Thoracic aorta (tissue), 2 donors: ENCODE measurements at places on chromosomes 4 and X.

DNA sequence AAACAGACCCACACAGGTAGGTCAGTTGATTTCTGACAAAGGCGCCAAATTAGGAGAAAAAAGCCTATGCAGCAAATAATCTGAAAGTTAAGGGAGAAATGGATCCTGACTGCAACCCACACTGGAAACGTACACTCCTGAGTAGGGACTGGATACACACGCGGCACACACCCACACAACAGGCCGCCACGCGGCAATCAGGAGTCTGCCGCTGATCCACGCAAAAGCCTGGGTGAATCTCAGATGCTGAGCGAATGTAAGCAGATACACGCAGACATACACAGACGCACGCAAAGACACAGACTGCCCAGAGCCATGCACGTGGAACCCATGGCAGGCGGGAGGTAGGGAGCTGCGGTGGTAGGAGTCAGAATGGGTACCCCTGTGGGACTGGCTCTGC lies 21.7 kb downstream of the LRPAP1 start:
- DNase-seq, result no peak

DNA sequence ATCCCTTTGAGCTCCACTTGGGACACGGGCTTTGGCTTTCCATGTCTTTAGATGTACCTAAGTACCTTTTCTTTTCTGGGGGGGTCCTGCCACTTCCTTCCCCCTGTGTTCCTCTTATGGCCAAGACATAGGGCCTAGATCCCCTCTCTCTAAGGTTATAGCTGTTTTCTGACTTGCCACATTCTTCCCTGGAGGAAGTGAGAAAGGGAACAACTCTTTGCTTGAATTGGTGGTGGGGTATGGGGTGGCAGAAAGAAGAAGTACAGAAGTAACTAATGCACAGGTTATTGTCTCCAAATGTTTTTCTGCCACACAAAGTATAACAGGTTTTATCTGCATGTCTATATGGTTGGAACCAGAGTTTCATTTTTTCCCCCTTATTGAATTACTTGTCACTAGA lies 29.7 kb upstream of the DIPK2B start:
- no peak for DNase-seq

- no peak for DNase-seq
Observed at GRCh38 chr4:153222707-153223426, 18.6 kb downstream of the TRIM2 start.

GRCh38 chr4:123073650-123074049 lies 151.3 kb upstream of the NUDT6 start:
- DNase-seq, result no peak

DNA sequence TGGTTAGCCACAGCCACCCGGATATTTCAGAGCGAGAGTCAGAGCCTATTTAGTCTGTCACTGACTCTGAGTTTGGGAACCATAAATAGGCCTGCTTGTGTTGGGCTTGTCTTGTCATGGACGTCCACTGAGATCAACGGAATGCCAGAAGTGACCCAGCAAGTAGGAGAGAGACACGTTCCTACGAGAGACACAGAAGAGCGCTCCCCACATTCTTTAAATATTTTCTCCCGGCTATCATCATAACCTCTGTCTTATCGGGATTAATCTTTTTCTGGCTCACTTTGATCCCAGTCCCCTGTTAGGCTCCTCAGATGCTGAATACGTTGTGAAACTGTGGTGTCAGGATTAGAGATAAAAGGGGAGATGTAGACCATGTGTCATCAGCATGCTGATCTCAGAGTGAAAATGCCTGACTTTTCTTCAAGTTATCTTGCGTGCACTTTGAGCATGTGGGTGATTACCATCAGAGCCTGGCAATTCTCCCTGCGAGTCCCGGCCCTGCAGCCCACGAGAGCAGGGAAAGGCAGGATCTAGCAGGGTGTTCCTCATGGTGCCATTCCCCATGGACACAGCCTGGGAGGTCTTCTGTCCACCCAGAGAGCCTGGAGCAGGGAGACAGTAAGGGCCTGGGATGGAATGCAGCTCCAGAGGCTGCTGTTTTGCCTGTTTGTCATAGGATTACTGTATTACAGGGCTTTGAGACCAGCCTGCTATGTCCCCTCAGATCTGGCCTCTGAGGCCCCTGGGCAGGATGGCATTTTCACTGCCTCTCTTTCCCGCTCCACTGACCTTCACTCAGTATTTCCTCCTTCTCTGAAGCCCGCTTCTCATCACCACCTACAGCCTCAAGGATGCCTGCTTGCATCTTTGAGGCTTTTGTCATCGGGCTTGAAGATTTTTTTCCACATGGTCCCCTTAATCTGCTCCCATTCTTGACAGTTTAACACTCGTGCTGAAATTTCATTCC lies 2.8 kb upstream of the TENM3 start:
- DNase-seq, result no peak

- no peak for DNase-seq
Observed at GRCh38 chr4:4456351-4456750, 69.4 kb downstream of the NSG1 start.

- no peak for DNase-seq
Observed at GRCh38 chrX:43745938-43746721, 90.0 kb downstream of the MAOA start.

GRCh38 chrX:67673741-67674274 lies 130.0 kb downstream of the AR start:
- no peak for DNase-seq

DNA sequence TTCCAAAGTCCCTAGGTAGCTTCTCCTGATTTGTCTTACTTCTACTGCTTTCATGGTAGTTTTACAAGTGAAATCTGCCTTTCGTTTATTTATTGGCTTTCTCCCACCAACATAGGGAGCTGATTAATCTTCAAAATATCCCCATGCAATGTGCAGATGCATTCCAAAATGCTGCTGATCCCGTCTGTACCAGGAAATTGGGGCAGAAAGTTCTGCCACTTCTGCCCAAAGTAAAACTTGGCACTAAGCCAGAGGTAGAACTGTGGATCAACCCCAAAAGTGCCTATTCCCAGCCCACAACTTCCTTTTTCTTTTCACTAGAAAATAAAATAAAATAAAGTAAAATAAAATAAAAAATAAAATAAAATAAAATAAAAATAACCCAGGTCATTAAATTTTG lies 47.3 kb upstream of the PPARGC1A start:
- DNase-seq, result no peak

GRCh38 chrX:123738378-123738940 lies 5.6 kb upstream of the THOC2 start:
- no peak for DNase-seq

- DNase-seq, result no peak
Observed at GRCh38 chr4:26330946-26331345, 10.1 kb downstream of the RBPJ start.

GRCh38 chr4:142092941-142093340 lies 456.6 kb downstream of the IL15 start:
- no peak for DNase-seq

DNA sequence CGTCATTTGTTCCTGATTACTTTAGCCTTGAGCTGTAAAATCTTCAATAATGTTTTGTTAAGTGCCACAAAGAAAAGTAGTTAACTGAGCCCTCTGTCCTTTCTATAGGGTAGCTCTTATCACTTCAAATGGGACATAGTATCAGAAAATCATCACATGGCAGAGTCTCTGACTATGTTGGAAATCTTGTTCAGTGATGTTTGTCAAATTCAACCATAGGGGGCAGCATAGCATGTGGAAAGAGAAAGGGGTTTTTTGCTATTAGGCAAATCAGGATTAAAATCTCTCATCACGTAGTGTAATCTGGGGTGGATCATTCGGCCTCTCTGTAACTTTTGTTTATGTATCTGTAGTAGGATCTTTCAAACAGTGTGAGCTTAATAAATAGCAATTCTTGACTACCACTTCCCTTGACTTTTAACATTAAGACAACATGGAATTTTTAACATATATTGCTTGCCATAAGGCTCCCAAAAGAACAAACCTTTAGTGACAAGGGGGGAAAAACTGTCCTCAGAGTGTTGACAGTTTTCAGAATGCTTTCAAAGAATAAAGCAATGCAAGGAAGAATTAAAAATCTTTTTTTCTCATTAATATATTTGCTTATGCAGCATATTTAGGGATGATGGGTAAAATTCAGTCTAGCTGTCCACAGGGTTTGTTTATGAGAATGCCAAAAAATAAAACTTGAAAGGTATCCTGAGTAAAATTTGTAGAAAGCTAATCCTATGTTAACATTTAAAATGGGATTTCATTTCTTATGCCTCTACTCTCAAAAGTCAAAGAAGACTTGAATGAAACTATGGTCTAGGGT lies 127.2 kb downstream of the FBXW7 start:
- DNase-seq, result no peak

GRCh38 chr4:187286525-187286924 lies 562.9 kb upstream of the FAT1 start:
- no peak for DNase-seq

GRCh38 chrX:27276751-27277150 lies 186.4 kb downstream of the PPP4R3C start:
- no peak for DNase-seq

- DNase-seq, result no peak
Observed at GRCh38 chrX:14779580-14779979, 93.3 kb downstream of the FANCB start.

DNA sequence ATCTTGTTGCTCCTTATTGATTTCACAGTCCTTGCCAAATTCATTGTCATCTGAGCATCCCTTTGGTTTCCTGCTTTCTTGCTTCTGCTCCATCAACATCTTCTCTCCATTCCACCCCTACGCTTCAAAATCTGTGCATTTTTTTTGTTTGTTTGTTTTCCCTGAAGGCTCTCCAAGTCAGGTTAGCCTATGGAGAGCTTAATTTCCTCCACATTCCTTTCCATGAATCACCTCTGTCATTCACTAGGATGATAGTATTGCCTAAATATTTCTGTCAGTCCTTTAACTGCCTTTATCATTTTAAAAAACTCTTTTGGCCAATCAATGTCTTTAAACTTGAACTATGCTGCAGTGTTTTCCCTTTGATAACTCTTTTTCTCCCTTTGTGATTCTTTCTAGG lies 67.7 kb downstream of the PPARGC1A start:
- DNase-seq, result no peak

DNA sequence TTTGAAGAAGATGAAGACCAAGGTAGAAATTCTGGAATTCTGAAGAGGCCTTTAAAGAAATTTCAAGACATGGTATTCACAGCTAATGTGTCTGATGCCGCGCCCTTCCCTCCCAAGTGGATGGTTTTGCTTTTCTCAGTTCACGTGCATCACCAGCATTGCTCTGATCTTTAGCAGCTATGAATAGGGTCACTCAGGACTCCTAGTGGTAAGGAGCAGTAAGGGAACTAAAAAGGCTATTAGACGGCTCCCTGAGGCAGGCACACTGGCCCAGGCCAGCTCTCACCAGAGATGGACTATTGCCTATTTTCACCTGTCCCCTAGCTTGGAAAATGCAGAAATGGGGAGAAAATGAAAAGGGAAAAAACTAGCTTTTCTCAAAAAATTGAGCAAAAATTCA lies 447.5 kb upstream of the RASGEF1B start:
- no peak for DNase-seq

DNA sequence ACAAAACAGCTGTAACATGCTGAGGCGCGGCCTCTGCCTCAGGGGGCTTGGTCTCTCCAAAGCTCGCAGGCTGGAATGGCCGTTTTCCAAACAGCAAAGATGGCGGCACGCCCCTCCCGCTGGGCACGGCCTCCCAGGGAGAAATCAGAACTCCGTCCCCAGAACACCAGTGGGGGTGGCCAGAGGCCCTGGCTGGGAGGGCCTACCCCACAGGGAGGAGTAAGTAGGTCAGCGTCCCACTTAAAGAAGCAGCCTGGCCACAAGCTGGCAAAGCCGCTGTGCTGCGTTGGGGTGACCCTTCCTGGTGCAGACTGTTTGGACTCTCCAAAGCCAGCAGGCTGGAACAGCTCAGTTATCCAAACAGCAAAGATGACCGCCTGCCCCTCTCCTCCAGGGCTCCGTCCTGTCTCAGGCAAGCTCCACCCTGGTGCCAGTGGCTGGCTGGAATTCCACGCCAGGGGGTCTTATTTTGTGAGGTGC lies 862.8 kb downstream of the TRIML1 start:
- no peak for DNase-seq

DNA sequence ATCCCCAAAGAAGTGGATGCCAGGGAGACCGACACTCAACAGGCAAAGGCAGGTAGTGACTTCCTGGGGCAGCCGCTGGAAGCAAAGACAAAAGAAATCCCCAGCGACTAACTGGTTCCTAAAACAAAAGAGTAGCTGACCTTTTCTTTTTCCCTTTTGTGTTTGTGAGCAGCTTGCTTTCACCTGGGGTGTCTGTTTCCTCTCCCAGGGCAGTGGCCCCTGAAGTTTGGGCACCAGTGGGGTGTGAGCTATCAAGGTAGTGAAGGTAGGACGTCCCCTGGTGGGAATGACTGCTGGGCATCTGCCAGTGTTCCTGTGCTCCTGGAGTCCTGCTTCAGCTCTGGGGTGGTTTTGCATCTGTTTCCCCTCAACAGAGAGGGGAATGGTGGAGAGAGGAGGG lies 41.6 kb upstream of the STIM2 start:
- DNase-seq, result no peak

GRCh38 chr4:17701882-17702281 lies 79.5 kb downstream of the FAM184B start:
- DNase-seq, result no peak

DNA sequence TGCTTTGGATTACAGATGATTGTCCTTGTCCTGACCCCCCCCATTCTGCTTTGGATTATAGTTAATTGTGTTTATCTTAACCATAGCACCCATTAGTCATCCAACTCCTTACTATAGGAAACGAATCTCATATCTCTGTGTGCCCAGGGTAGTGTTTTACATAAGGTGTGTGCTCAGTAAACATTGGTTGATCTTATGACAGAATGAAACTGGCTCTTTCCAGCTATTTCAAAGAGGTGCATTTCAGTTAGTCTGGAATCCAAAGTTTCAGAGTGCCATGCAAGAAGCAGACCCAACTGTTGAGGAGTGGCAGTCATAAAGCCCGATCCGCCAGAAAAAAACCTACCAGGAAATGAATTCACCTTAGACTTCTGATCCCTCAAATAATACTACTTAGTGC lies 14.7 kb downstream of the TRIM2 start:
- no peak for DNase-seq

DNA sequence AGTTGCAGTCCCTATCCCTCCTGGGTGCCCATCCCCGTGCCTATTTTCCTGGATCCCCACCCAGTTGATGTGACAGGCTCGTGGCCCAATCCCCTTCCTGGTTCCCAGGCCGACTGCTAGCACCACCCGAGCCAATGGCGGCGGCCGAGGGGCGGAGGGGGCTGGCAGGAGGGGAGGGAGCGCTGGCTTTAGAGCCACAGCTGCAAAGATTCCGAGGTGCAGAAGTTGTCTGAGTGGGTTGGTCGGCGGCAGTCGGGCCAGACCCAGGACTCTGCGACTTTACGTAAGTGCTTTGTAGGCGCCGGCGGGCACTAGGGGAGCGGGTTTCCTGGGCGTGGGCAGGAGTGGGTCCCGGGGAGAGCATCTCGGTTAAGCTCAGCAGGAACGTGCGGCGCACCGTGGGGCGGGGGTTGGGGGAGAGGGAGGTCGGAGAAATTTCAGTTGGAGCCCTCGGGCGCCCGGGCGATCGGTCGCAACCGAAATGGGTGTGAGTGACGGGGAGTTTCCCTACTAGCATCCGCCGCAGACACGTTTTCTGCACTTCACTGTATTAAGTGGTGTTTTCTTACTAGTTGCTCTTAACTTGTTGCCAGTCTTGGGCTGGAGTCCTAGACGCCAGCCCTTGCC lies at the start of gene PLS3:
Gene PLS3 (plus strand): TSS at position 197 of the 627 bp plus-strand sequence. CDS start 49,077 bp downstream, outside the sequence.
- peak; percentile 36 for DNase-seq
